Uterus (tissue), 4 donors: ENCODE measurements at places on chromosomes 4 and X. TPM values are rescaled to one million over a fixed set of nuclear protein-coding genes. Genes with fewer than 3 reads are reported as not detected.

DNA sequence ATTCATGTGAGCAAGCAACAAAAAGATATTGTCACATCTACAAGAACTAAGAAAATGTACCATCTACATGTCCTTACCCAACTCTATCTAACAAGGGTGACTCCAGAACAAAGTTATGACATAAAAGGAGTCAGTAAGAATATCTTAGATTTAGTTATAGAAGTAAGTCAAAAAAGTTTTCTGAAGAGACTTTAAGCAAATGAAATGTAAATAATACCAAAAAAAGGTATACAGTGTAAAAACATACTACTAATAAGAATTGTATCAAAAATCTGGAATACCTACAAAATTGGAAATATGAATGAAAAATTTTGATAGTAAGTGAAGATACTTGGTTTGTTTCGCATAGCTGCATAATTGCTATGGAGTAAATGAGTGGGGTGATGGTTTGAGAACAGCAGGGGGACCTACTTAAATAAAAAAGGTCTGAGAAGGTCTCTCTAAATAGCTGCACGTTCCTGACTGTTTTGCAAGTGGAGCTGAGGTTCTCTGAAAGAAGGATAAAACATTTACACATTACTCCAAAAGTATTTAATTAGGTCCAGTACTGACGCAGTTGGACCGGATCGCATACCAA is 51.0 kb upstream of the ENPP6 start:
- DNase-seq: no peak

SPATA18 gene
- 12.2 TPM for total RNA-seq

- no peak for DNase-seq
Measured at GRCh38 chr4:53100501-53101190, 238.5 kb downstream of the RASL11B start.

TMLHE gene
- total RNA-seq: 15.4 TPM

REELD1 gene
- not detected for total RNA-seq

- DNase-seq: no peak
Measured at GRCh38 chrX:48813644-48814043, 11.8 kb downstream of the HDAC6 start.

DNA sequence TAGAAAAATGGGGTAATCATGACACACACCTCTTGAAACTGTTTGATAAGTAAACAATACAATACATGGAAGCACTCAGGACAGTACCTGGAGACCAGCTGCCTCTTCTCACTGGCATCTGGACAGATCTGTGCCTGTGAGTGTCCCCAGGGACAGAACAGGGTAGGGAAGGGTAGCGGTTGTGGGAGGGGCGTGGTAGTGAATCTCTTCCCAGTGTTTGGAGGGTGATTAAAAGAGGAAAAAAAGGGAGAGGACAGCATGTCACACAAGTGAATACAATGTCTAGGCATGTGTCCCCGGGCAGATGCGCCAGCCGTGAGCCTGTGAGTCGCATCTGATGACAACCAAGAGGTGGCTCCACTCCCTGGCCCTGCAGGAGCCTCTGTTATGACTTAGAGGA is 138.8 kb upstream of the MSX1 start:
- no peak for DNase-seq

DNA sequence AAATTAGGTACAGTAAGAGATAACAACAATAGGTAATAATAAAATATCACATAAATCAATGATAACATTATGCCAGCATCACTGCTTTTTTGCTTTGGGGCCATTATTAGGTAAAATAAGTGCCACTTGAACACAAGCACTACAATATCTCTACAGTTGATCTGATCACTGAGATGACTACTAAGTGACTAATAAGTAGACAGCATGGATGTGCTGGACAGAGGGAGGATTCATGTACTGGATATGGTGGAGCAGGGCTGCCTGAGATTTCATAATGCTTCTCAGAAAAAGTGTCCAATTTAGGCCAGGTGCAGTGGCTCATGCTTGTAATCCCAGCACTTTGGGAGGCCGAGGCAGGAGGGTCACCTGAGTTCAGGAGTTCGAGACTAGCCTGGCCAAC is 137.8 kb upstream of the IL1RAPL2 start:
- DNase-seq: no peak

GPR173 gene
- total RNA-seq: 8.4 TPM

GRCh38 chr4:6811165-6811564 is 28.6 kb downstream of the KIAA0232 start:
- DNase-seq: no peak

DNA sequence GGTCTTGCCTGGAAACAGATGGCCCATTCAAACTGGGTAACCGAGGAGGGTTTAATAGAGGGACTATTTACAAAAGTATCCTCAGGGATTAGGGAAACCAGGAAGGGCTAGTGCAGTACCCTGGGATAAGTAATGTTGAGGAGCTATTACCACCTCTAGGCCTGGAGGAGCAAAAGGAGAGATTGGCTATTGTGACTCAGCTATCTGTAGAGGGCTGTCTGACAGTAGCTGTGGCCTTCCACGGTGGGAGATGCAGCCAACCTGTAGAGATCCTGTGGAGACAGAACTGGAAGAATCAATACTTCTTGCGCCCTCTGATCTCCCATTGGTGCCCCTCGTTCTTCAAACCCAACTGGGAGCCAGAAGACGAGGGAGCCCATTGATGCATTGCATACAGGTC is 34.1 kb upstream of the RPS6KA3 start:
- no peak for DNase-seq

DNA sequence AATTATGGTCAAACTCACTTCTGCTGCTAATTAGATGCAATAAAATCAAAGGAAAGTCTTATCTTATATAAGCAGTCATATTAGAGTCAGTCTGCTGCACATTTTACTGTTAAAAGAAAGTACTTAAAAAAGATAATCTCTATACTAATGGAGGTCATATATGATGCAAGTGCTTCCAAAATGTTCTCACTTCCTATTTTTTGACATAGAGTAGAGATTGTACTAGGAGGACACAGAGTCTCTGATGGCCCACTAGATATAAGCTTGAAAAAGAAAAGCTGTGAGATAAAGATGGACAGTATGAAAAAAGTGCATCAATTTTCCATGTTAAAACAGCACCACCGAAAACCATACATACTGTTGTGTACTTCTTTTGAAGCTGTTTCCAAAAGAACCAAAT is 196.9 kb downstream of the KLHL13 start:
- DNase-seq: no peak

HMGN5 gene
- 0.26 TPM for total RNA-seq

DNA sequence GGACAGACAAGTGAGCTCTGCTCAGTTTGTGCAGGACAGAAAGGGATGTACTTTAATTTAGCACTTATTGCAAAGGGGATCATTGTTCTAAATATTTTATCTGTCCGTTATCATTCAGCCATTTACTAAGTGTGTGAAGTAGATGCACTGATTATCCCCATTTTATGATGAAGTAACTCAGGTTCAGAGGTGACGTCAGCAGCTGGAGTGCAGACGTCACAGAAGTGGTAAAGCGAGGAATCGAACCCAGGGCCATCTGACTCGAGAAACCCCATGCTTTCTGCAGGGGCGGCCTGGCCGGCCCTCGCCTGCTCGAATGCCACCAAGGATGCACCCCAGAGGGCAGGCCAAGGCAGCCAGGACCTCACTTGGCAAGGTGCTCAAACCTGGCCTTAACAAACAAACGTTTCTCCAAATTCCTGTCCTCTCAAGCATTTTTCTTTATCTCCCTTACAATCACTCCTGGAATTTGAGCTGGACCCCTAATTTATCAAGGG is 75.0 kb downstream of the DCTD start:
- no peak for DNase-seq

- no peak for DNase-seq
Measured at GRCh38 chr4:133096972-133097371, 52.1 kb upstream of the PCDH10 start.

DNA sequence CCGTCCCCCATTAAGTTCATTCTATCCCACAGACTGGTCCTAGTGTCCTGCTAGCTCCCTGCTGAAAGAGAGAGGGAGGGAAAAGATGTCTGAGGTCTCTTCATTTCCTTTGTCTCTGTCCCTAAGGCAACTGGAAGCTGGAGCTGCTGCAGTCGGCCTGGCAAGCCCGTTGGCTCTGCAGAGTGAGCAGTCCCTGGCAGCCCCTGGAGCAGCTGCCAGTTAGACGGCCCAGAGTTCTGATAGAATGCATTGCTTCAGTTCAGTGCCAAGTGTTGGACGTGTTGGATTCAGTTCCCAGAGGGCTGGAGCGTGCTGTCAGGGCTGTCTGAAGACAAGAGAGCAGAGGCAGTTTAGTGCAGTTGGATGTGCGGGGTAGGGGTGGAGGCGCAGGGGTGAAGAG is 975 bp downstream of the KCNE5 start:
- no peak for DNase-seq

DNA sequence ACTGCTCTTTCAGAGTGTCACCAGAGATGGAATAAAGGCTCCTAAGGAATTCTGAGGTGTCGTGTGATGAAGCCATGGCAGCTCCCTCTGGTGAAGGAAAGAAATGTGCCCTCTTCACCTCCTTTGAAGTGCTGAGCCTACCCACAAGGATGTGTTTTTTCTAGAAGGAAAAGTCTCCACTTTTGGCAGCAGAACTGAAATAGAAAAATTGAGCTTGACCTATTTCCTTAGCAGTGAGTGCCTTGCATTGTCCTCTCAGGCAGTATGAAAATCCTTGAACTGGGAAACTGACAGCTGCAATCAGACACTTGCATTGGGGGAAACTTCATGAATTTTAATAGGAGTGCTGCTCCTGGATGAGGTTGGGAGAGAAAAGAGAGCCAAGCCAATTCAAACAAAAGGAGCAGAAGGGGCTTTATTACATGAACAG is 95.2 kb downstream of the DCLK2 start:
- no peak for DNase-seq

SOWAHB gene
- not detected for total RNA-seq

ANKRD17 gene
- total RNA-seq: 73.2 TPM

AVPR2 gene
- 0.35 TPM for total RNA-seq

DNA sequence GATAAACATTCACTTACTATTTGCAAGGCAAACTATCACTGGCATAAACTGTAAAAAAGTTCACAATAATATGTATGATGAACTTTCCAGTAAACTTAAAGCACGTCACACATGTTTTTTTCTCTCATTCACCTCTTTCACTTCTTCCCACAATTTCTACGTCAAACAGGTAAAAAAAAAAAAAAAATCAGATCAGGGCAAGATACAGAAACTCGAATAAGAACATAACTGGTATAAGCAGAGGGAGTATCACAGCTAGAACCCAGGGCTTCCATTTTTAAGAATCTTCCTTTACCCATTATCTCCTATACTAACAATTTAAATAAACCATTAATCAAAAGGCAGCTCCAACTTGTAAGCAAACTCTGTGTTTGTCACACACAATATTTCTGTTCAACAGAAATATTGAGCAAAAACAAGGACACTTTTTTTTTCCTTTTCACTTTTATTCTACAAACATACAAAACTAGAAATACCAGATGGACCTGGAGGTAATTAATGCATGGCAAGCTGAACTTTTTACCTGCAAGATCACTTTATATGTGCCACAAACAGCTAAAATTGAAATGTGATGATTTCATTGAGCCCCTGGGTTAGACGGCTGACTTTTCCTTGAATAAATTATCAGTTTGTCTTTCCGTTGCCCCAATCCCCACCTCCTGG is 47.5 kb upstream of the NSUN7 start:
- no peak for DNase-seq

FAM47E gene
- 1.4 TPM for total RNA-seq

CCDC149 gene
- total RNA-seq: 18.7 TPM

GRCh38 chr4:156710365-156711192 is 261.0 kb downstream of the PDGFC start:
- DNase-seq: no peak

DRD5 gene
- not detected for total RNA-seq

GC gene
- total RNA-seq: not detected

FUNDC1 gene
- total RNA-seq: 4.9 TPM

DNA sequence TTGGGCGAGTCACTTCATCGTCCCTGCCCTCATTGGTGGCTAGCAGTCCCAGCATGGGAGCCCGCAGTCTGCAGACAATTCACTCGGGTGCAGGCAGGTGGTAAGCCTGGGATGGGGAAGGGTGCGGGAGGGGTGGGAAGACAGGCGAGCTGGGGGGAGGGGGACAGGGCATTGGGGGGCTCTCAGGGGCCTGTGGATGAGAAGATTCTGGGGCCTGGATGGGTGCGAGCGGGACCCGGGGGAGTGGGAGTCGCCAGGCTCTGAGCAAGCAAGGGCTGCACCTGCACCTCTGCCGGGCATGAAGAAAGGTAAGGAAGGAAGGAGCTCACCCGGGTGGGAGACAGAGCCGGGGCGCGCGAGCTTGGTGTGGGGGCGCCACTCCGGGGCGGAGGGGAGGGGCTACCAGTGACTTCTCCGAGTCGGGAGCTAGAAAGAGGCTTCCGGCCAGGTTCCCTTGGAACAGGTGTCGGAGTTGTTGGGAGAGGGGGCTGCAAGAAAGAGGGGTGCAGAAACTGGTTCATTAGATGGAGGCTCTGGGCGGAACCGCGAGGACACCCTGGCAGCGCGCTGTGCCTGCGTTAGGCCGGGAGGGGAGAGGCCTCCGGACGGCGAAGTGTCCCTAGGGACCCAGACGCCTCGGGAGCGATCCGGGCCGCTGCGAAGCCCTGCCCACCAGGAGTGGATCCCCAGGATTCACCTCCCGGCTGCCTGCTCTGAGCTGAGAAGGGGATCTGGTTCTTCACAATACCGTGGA is 103.4 kb upstream of the PDLIM3 start:
- no peak for DNase-seq

- DNase-seq: no peak
Measured at GRCh38 chrX:132015875-132016274, 7.2 kb upstream of the STK26 start.

SUPT20HL2 gene
- 1.2 TPM for total RNA-seq

DNA sequence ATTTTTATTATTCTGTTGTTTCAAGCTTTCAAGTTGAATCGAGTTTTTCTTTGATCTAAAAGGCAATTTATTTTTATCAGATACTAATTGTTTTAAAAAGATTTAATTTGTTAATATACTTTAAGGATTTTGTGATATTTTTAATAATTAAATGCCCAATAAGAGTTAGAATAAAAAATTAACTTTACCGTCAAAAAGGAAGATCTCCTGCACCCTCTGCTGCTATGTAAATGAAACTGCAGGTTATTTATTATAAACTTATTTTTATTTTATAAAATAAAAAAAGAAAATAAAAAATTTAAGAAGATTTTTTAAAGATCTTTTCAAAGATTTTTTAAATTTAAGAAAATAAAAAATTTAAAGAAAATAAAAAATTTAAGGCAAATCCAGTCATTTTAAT is 166.1 kb downstream of the CCSER1 start:
- DNase-seq: no peak
